ENCODE measurements at places on chromosomes 7 and 10.

GRCh38 chr7:98217623-98218582 lies 6.7 kb downstream of the BHLHA15 start:
- DNase-seq, result no peak

DNA sequence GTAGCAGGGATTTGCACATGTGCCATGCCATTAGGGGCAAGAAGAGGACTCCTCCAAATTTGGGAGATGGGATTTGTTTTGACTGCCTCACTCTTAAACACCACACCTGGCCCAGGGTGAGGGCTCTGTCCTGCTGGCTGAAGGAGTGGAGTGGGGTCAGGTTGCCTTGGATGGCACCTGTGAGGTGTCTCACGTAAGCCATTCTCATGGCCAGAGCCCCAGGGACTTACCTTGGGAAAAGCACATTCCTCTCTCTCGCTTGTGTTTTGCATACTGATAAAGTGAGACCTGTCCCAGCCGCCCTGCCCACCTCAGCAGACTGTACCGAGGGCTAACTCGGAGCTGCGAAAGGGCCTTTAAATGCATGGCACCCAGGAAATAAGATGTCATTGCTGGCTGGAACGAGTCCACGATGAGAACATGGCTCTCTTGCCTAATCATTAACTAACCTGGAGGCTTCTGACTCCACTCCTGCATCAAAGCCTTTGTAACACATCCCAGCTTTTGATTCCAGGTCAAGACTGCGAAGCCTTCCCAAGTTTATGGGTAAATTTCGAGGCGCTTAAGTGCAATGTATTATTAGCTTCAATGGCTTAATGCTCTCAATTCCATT lies 184.0 kb upstream of the RNF32 start:
- no peak for DNase-seq

DNA sequence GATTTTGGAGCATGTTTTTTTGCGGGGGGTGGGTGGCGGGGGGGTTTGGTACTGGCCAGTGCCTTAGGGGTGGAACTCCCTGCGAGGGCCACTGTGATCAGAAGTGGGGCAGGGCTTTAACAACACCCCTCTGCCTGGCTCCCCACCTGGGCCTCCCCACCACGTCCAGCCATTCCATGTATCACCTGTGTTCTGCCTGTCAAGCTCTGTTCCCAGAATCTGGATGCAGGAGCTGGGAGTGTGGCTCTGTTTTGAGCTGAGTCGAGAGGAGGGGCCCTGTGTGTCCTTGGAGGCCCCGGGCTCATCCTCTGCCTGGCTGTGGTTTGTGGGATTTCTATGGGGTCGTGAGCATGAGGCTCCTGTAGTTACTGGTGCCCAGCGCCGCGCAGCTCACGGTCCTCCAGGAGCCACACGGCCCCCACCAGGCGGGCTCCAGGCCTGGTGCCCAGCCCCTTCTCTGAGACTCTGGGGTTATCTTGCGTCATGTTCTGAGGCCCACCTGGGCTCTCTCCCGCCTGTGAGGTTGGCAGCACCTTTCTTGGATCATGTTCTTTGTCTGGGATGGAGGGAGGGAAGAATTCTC lies 29.6 kb downstream of the PFKFB3 start:
- DNase-seq, result no peak

- DNase-seq, result no peak
Measured at GRCh38 chr10:60717852-60718251, 60.4 kb upstream of the CDK1 start.

DNA sequence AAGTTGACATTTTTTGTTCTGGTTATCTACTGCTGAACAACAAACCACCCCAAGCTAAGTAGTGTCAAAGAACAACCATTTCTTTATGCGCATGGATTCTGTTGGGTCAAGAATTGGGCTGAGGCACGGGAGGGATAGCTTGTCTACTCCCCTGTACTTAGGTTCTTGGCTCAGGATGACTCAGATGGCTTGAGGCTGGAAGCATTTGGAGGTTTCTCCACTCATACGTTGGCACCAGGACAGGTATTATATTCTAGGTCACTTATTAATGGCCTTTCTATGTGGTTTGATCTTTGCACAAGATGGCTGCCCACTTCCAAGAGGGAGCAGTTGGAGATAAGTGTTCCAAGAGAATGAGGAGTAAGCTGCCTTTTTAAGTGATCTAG lies 11.8 kb upstream of the TFAM start:
- DNase-seq, result no peak

- no peak for DNase-seq
Measured at GRCh38 chr10:102778781-102779180, 35.0 kb downstream of the WBP1L start.

- no peak for DNase-seq
Measured at GRCh38 chr10:113480851-113481502, 71.9 kb upstream of the HABP2 start.

DNA sequence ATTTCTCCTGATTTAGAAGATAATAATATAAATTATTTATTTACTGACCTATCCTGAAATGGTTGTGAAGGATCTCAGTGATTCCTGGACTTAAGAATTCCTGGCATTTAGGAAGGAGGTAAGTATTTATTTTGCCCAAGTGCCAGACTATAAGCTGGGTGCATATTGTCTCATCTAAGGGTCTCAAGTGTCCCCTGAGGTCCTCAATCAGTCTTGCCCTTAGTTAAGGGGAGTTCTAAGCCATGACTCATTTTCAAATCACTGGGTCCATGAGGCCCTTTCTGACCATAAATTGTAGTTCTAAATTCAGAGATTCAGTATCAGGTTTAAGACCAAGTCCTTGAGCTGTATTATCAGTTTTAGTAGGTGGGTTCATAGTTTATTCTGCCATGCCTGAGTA lies 251.6 kb upstream of the MEOX2 start:
- no peak for DNase-seq

GRCh38 chr10:83677795-83678194 lies 461.5 kb upstream of the GHITM start:
- DNase-seq, result no peak

DNA sequence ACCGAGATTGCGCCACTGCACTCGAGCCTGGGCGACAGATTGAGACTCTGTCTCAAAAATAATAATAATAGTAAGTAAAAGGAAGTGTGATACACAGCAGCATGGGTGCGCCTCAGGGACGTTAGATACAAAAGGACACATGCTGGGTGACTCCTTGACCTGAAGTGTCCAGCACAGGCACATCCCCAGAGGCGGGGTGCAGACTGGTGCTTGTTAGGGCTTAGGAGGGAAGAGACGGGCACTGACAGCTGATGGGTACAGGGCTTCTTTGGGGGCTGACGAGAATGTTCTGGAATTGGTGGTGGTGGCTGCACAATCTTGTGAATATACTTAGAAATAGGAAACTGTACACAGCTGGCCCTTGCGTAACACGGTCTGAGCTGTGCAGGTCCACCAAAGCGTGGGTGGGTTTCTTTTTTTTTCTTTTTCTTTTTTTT lies 61.8 kb upstream of the DNAJB6 start:
- no peak for DNase-seq

- no peak for DNase-seq
Measured at GRCh38 chr7:96076350-96076707, 245.6 kb downstream of the SLC25A13 start.

- no peak for DNase-seq
Measured at GRCh38 chr7:101744588-101744987, 72.8 kb upstream of the CUX1 start.

- DNase-seq, result no peak
Measured at GRCh38 chr10:45373003-45373575, 927 bp upstream of the ALOX5 start.

DNA sequence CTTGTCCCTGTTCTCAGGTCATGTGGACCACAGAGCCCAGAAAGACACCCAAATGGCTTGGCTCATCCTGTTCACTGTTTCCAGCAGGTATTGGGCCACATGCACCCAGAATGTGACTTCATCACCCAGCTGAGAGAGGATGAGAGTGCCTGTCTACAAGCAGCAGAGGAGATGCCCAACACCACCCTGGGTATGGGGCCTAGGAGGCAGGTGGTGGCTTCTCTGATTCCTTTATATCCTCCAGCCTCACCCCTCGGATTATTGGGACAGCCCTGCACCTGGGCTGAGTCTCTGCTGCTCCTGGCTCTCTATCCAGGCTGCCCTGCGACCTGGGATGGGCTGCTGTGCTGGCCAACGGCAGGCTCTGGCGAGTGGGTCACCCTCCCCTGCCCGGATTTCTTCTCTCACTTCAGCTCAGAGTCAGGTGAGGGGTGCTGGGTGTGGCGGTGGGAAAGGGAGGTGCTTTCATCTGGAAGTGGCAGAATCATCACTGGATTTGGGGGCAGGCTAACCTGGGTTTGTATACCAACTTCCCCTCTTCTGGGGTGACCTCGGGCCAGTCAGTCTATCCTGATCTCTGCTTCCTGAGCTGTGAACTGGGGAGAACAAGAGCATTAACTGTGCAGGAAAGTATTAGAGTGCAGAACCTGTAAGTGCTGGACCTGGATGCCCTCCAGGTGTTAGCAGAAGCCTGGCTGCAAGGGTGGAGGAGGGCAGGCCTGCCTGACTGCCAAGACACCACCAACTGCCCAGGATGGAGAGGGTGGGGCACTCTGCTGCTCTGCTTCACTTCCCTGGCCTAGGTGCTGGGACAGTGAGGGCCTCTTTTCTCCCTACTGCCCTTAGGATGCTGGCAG lies 5.2 kb downstream of the GHRHR start:
- no peak for DNase-seq

- DNase-seq, result no peak
Measured at GRCh38 chr10:116101616-116102315, 171.2 kb downstream of the GFRA1 start.

GRCh38 chr10:88110355-88110754 lies 246.9 kb downstream of the PTEN start:
- no peak for DNase-seq

GRCh38 chr7:25849500-25850184 lies 302.4 kb upstream of the NFE2L3 start:
- no peak for DNase-seq

DNA sequence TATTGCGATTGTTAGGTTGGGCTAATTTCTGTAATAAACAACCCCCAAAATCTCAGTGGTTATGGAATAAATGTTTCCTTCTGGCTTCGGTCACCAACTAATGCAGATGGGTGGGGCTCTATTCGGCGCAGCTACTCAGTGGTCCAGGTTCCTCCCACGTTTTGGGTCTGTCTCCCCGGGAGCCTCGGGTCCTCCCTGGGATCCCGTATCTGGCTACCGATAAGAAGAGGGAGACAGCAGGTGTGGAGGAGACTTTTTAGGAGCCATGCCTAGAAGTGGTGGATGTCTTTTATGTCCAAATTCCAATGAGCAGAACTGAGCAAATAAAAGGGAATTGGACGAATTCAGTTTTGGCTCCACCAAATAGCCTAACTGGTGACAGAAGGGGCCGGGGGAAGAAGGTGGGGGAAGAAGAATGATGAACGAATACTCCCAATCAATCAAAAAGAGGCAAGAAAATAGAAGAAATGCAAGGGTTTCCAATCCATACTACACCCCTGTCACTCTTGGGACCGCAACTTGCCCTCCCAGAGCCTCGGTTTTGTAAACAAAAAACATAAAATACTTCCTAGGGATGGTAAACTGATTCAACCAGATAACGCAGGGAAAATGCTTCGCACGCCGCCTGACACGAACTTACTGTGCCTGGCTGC lies 498 bp upstream of the C10orf53 start:
- no peak for DNase-seq

DNA sequence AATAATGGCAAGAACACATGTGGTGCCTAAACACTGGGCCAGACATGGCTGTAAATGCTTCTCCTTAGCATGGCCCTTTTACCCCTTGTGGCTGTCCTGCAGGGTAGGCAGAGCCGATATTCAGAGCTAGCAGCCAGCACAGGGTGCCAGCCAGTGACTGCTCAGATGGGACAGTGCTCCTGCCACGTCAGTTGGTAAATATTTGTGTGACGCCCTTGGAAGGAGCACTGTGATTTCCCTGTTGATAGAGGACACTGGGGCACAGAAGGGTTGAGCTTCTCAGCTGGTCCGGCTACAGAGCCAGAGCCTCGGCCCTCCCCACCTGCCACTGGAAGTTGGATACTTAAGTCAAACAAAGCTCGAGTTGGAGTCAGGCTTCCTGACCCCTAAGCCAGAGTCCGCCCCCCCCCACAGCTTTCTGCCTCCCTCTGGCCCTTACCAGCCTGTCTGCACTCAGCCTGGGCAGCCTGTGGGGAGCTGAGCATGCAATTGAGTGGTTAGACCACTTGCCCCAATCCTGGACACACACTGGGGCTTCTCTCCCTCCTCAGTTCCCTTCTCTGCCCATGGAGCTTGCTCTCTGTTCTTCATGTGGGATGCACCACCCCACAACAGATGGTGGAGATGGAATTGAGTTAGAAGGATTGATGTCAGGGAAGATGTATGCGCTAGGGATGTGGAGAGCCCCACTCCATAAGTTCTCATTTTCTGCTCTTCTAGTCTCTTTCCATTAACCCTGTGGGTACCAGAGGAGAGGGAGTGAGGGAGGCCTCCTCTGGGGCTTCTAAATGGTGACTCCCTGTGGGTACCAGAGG lies 350.8 kb downstream of the PLXNA4 start:
- DNase-seq, result no peak

- DNase-seq, result no peak
Measured at GRCh38 chr10:102120991-102121738, 997 bp upstream of the LDB1 start.

DNA sequence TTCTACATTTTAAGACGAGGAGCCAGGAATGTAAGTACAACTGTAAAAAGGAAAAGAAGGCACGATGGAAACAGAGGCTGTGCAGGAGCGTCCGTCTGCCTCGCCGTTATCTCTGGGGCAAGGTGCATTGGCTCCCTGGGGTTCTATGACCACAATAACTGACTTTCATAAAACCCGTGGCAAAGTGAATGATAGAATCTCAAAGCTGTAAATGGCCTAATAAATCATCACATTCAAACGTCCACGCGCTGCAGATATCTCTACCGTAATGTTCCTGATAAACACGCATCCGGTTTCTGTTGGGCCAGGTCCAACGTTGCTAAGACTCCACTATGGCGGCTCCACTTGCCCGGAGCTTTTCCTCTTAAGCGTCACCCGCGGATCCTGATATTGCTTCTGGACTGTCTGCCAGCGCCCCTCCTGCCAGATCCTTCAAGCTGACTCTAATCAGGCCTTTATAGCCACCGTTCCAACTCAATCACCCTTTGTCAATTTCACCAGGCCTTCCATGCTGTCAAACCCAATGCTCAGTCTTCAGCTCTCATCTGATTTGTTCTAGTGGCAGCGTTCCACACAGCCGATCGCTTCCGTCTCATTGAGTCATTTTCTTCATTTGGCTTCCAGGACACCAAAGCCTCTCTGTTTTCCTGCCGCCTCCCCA lies 265.6 kb upstream of the FOXK1 start:
- no peak for DNase-seq

- no peak for DNase-seq
Measured at GRCh38 chr10:79926037-79926436, 22.9 kb downstream of the SFTPD start.

DNA sequence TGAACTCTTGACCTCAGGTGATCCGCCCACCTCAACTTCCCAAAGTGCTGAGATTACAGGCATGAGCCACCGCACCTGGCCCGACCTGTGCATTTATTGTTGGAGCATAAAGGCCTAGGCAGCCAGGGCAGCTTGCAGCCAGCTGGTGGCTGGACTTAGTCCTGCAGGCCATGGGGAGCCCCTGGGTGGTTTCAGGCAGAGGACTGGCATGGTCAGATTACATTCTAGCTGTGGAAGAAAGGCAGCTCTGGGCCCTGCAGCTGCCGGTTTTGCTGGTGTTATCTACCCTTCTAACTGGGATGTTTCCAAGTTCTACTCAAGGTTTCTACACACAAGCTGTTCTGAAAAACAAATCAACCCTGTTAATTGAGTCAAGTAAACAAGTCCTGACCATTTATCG lies 22.7 kb upstream of the MKRN1 start:
- no peak for DNase-seq

Data from stimulated activated CD8-positive, alpha-beta memory T cell treated with anti-CD3 and anti-CD28 coated beads, Interleukin-4, amount 100 ng/mL, for 1 hour (primary cell).